GM13977 (cell line): ENCODE measurements at places on chromosomes 5 and 9.

DNA sequence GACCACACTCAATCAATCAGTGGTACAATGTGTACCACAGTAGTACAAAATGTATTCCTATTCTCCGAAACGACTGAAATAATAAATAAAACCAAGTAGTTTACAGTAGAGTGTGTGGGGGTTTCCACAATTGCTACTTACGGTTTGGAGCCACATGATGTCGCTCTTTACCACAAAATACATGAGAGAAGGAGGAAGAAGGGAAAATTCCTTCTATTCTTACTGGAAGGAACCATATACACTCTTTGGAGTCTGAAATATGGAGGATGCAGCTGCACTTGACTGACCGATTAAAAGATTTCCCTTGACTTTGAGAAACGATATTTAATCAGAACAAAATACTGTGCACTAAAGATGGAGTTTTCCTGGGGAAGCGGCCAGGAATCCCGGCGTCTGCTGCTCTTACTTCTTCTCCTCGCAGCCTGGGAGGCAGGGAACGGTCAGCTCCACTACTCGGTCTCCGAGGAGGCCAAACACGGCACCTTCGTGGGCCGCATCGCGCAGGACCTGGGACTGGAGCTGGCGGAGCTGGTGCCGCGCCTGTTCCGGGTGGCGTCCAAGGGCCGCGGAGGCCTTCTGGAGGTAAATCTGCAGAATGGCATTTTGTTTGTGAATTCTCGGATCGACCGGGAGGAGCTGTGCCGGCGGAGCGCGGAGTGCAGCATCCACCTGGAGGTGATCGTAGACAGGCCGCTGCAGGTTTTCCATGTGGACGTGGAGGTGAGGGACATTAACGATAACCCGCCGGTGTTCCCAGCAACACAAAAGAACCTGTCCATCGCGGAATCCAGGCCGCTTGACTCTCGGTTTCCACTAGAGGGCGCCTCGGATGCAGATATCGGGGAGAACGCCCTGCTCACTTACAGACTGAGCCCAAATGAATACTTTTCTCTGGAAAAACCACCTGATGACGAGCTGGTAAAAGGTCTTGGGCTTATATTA lies at the start of gene PCDHA4:
PCDHA4 (plus strand) TSS at position 235 of the 942 bp plus-strand sequence.
- DNase-seq: no peak

GRCh38 chr9:105306351-105307140 lies 62.1 kb downstream of the SLC44A1 start:
- DNase-seq: no peak

DNA sequence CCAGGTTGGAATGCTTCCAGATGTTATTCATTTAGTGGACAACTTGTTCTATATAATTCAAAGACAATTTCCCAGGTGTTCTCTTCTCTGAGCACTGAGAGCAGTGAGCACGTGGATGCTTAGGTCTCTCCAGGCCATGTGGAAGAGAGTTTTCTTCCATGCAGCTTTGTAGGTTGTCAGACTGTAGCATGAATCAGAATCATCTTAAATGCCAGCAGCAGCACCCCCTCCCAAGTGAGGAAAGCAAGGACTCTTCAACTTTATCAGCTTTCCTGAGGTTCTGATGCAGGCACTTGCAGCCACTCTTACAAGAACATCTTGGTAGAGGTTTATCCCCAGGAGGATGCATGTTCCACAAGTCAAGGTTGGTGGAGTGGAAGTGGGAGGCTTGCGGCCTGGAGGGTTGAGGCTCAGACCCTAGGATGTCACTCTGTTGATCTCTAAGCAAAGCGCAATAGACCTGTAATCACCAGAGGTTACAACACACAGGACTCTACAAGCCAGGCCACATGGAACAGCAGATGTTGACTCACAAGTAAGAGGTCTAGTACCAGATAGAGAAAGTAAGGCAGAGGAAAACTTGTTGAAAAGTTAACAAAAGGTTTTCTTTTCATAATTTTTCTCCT lies 47.7 kb downstream of the UGCG start:
- DNase-seq: no peak

DNA sequence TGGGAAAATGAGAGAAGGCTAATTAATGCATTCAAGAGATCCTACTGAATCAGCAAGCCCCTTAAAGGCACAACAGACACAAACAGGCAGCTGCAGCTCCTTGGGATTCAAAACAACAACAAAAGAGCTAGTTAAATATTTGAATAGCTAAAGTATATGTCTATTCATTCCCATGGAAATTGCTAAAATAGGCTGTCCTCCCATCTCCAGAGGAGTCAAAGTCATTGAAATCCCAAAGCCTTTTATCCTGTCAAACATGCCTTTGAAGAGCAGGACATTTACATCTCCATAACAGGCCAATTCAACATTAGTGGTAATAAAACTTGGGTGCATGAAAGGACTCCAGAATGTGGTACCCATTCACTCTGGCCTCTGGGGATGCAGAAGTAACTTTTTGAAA lies 177.4 kb downstream of the NTRK2 start:
- DNase-seq: no peak

GRCh38 chr9:21683484-21684175 lies 118.8 kb upstream of the MTAP start:
- no peak for DNase-seq

- DNase-seq: no peak
Observed at GRCh38 chr5:142020122-142020659, 7.4 kb upstream of the GNPDA1 start.

DNA sequence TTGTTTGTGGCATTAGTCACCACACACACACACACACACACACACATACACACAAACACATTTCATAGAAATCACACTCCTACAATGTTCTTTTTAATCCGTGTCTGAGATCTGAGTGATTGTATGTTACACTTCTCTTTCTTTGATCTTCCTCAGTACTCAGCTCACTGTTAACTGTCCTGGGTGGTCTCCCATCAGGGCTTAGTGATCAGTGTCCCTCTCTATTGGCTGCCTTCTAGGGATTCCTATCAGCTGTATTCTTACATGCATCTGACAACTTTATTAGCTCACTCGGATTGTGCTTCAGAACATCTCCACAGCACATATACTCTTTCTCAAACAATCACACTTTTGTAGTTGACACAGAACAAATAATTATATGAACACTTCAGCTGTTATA lies 170.2 kb upstream of the POU5F2 start:
- DNase-seq: no peak

- DNase-seq: no peak
Observed at GRCh38 chr5:14413331-14413750, 168.3 kb upstream of the OTULINL start.

GRCh38 chr9:93292288-93292615 lies 108.3 kb downstream of the WNK2 start:
- DNase-seq: peak; percentile 24

- DNase-seq: no peak
Observed at GRCh38 chr9:134707031-134707680, 65.6 kb downstream of the COL5A1 start.

DNA sequence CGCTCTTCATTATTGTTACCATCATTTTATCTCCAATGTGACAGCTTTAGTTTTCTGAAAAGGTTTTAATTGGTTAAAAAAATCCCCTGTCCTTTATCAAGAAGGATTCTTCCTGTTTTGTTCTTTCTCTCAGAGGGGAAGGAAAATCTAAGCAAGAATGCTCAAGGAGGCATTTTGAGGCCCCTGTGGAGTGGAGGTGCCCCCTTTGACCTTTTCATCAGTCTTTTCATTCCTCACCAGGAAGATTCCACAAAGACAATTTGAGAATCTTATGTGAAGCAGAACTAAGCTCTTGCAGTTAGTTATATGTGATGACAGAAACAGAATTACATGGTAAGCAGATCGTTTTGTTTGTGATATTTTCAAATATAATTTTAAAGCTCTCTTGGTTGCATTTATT lies 489.6 kb downstream of the MAN2A1 start:
- no peak for DNase-seq

GRCh38 chr5:174545926-174546325 lies 178.5 kb upstream of the MSX2 start:
- no peak for DNase-seq

DNA sequence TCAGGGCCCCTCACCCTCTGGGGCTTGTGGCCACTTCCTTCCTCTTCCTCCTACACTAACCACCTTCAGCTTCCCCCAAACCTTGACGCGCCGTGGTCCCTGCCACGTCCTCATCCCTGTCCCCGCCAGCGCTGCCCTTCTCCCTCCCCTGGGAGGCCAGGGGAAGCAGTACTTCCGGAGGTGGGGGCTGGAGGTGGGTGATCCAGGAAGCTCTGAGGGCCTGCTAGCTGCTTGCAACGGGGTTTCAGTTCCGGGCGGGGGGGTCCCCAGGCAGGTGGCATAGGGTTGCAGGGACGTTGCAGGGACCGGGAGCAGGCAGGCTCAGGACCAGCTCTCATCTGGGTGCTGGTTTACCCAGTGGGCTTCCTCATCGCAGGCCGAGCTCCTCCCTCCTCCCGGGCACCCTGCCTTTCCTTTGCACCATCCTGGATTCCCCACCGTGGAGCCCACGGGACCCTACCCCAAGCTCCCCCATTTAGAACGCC lies 70.0 kb downstream of the RXRA start:
- DNase-seq: peak; percentile 68

DNA sequence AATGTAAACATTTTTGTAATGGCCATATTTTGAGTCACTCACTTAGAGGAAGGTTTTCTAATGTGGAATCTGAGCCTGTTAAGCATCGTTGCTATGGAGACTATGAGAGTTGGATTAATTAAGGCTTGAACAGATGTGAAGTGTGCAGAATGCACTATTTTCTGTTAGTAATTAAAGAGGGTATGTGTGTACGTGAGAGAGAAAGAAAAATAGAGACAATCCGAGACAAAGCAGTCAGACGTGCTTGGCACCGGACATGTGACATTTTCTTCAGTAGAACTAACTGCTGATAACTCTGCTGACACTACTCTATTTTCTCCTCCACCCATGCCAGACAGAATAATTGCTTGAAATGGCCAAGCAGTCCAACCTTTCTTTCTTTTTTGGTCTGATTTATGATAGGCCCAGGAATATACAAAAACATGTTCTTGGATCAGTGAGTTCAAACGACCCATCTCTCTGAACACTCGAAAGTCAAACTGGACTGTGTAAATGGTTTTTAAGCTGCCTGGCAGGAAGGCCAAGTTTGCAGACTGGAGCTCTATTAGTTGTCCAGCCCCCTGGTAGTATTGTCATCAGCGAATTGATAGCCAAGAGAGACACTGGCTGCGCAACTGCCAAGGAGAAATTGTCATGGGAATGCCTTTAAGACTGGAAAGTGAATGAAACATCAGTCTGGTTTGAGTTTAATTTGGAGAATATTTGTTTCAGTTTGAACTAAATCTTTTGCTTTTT lies 322.1 kb downstream of the ARHGEF28 start:
- DNase-seq: no peak

DNA sequence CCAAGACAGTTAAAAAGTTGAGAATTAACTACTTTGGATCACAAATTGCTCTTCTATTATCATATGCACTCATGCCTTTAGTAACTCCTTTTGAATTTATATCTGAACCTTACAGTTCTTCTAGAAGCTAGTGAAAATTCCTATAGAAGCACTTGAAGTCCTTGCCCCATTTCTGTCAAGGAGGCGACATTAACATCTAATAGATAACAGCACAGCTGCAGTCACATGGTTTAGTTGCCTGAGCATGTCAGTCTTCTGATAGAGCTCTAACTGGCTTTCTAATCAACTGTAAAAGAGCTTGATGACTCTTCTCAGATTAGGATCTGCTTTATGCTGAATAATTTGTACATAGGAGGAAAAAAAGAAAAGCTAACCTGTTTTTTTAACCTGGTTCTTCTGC lies 9.0 kb downstream of the RFESD start:
- DNase-seq: no peak

DNA sequence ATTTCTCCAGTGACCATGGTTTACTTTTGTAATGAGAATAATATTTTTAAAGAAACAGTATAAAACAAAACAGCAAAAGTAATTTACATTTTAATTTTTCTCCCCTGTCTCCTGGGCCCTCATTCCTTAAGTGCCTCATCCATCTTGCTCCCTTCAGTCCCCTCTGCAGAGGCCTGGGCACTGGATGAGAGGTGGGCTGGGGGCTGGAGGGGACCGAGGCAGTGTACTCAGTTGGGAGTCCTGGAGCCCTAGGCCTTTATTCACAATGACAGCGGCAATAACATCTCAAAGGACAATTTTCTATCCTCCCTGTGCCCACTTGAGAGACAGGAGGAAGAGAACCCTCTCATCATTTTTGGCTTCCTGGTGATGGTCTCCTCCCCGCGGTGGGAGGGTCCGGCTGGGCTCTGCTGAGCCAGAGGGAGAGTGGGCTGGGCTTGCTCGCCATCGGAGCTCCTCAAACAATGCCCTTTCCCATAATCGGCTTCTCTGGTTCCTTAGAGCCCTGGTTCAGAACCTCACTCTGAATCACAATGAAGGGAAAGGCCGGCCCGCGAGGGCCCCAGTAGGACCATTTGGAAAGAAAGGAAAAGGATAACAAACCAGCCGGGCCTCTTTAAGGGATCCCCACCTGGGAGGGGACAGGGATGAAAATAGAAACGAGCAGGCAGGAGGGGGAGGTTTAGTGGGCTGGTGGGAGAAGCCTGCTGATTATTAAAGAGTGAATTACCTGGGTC lies 9.7 kb upstream of the SMIM32 start:
- no peak for DNase-seq

GRCh38 chr5:149729150-149729549 lies 960 bp upstream of the PPARGC1B start:
- DNase-seq: no peak

DNA sequence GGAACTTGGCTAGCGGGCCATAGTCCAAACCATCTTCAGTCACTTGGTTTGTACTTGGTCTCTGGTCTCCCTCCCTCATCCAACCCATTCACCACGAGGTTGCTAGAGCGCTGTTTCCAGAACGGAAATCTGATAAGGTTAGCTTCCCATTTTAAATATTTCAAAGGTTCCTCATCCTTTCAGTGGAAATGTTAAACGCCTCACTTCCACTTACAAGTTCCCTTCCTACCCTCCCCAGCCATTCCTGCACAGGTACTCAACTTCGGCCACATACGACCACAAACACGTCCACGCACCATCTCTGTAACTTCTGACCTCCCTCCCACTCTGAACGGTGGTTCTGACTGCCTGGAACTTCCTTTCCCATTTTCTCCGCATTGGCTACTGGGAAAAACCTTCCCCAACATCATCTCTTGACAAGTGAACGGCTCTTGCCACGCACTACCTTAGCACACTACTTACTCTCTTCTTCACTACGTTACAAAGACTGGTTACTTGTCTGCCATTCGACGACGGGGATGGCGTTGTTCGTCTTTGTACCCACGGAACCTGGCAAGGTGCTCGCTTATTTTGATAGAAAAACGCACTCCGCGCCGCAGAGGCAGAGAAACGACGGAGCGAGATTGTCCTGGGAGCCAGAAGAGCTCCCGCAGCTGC lies 629 bp downstream of the CCNH start:
- DNase-seq: no peak

- DNase-seq: peak; percentile 69
Observed at GRCh38 chr5:74865804-74866595, at the start of gene FAM169A. FAM169A (minus strand) TSS chr5:74866387; CDS start chr5:74841676, 24,711 bp downstream.

DNA sequence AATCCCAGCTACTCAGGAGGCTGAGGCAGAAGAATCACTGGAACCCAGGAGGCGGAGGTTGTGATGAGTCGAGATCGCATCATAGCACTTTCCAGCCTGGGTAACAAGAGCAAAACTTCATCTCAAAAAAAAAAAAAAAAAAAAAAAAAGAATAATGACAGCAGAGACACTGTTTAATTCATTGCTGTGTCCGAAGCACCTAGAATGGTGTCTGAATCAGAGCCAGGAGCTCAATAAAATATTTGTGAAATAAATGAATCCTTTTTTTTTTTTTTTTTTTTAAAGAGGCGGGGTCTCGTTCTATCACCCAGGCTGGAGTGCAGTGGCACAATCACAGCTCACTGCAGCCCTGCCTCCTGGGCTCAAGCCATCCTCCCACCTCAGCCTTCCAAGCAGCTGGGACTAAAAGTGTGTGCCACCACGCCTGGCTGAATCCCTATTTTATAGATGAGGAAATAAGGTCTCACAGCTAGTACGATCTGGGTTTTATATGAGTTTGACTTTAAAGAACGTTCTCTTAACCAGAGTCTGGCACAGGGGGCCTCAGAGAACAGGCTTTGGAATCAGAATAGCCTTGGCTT lies 47.8 kb downstream of the THOC3 start:
- DNase-seq: no peak
